ENCODE measurements at places on chromosomes 5 and 9.
A peak's percentile ranks its signal among the peaks of the same experiment; 100 is the strongest.

DNA sequence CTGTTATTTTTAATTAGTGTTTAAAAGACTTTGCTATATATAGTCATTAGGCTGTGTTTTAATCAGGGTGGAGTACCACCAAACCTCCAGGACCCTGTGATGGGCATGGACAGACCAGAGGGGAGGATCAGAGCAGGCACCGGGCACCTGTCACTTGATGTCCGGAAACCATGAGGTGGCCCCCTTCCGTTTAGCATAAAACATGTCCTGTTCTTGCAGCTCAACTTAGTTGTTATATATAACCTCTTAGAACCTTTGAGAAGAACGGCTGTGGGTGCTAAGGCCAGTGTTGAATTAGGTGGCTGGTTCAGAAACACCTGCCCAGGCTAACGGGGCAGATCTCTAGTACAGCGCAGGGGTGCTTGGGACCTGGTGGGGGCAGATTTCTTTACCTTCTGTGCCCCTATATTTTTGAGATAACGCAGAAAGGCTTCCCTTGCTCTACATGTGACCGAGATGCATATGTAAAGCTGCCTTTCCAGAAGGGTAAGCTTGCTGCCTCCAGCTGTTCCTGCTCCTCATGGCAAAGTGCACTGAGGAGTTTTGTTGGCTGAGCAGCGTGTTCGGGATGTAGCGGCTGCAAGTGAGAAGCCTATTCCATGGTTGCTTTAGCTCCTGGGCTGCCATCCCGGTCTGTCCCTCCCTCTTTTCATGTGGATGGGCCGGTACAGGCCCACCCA is 255.5 kb downstream of the FANCC start:
- no peak for DNase-seq

DNA sequence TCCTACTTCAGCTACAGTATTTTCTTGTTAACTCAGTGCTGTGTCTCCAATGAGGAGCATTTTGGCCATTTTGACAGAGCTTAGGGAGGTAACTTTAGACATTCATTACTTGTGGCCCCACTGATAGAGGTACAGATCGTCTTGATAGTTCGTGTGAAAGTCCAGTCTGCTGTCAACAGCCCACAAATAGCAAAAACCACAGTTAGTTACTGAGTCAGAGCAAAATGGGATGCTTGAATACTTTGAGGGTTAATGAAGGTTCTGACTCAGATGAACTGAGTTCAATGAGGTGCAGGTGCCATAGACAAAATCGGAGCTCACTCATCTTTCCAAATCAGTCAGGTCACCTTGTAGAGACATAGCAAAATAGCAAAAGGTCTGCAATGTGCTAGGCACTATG is 163.1 kb upstream of the TLE4 start:
- no peak for DNase-seq

DNA sequence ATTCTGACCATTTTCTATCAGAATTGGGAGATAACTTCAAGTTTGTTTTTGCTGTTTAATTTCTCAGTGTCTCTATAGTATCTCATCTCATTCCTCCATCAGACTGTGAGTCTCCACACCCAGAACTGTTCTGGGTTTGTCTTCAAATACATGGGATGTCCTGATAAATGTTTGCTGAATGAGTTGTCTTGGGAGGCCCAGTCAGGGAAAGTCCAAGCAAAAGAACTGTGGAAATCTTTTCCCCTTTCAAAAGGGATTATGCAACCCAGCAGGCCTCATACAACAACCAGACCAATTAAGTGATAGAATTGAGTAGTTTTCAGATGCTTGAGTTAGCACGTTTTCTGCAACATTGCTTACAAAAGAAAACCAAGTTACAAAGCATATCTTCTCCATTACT is 324.4 kb downstream of the BRINP1 start:
- no peak for DNase-seq

DNA sequence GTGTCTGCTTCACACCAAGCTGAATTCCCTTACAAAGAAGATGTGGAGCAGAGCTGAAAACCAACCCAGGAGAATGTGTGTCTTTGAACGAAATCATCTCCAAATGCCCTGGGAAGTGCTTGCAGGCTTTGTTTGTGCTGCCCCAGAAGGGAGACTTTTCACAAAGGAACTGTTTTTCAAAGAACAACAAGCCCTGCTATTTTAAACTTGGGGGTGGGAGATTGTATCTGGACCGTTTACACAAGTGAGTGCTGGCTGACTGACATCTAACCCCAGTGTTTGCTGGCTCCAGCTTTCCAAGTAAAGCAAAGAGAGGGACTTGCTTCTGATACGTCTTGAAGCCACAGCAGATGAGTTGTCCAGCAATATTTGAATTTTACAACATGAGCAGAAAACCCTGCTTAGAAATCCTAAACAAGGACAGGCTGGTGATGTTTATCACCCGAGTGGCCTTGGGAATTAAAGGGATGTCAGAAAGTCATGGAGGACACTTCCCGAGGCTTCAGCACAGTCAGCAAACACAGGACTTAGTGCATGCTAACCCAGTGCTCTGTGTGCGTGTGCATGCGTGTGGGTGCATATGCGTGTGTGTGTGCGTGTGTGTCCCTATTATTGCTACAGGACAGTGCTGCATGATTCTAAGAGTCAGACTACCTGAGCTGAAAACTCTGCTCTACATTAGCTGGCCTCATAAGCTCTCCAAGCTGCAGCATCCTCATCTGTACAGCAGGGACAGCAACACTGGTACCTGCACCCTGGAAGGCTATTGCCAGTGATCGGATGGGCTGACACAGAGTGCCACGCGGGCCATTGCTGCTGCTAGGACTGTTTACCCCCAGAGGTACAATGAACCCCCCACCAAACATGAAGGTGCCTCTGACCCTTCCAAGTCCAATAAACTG is 1.4 kb downstream of the ADAMTS12 start:
- no peak for DNase-seq

DNA sequence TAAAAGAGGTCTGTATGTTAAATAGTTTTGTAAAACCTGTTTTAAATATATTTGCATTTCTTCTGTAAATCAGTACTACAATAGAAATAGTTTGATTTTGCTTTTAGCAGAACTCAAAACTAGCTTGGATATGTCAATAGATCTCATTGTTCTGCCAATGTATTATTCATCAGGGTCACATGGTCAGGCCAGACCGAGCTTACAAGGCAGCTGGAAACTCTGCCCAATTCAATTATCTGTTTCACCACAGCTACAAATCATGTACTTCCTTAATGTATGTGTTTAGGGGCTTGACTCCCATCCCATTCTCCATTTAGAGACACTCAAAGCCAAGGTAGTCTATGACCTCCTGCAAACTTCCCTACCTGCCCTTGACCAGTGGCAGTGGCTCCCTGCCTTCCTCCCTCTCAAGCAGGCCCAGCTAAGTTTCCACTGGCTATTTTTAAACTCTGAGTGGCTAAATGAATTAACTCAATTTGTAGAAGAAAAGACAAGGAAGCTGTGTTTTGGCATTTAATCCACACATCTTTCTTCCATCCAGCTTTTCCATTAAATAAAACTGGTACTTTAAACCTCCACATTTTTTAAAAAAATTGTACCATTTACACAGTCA is 46.4 kb upstream of the SELENOP start:
- DNase-seq, result no peak

DNA sequence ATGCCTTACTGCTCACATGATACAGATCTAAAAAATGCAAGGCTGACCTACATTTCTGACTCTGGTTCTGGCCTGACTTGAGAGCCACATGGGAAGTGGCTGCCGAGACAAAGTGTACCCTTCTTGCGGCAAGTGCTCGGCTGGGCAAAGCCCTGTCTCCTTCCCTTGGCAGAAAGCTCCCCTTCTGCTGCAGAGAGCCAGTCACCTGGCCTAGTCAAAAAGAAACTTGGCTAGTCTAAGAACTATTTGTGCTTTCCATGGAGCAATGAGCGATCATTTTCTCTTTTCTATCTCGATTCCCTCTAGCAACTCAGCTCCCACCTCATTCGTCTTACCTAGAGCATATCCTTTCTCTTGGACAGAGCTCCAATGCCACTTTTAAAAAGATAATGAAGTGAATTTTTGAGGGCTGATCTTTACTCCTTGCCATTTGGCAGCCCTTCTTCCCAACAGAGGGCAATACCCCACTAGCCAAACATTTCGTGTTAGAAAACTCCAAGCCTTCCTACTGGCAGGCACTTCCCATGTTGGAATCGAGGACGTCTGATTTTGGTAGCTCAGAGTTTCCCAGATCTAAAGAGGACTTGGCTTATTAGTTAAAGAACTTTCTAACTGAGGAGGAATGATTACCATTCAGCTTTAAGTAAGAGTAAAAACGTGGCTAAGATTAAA is 108.1 kb upstream of the PRRC1 start:
- DNase-seq, result no peak

DNA sequence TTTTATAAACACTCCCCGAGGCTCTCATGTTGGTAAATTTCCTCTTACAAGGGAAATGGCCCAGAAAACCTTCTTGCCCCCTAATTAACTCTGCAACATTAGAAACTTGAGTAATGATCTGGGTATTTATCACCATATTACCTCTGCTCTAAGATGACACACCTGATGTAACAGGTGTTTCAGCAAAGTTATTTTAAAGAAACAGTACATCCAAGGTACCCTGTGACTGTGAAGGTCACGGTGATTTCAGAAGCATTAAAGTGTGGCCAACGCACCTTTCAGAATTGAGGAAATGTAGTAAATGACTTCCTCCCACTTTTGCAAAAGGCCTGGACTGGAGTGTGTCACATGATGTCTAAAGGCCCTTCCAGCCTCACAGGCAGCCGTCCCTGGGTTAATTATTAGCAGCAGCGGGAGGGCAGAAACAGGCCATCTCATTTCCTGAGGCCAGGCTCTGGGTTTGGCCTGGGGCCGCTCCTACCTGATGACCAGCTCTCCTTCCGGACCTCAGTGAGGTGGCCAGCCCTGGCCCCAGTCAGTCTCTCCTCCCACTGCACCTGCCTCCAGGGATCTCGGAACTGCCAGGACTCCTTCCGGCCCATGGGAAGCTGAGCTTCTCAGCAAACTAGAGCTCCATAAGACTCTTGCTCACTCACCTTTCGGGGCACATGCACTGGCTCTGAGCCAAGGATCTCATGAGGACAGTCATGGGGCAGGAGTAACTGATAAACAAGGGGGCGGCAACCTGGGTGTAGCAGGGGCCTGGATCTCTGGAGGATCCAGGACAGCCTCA is 20.7 kb downstream of the PTPN3 start:
- DNase-seq, result no peak

GRCh38 chr9:69546265-69546664 is 125.9 kb downstream of the APBA1 start:
- no peak for DNase-seq

DNA sequence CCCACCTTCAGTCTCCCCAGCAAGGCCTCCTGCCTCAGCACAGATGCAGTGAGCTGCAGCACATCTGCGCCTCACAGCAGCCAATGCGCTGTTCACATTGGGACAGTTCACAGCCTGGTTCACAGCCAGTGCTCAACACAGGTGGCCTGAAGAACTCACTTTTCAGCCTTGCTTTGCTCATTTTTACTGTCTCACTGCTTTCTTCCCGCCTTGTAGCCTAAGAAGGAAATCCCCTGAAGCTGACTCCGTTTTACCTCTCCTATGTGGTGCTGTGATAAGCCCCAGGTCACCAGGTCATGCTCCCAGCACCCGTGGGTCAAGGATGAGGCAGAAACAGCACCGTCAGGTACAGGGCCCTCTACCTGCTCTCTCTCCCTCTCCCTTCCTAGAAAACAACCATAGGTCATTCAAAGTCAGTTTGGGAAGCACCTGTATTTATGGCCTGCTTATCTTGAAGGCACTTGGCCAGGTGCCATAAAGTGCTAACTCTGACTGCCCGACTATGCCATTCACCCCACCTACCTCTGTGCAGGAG is 1.1 kb downstream of the GCNT4 start:
- DNase-seq, result peak; percentile 12

GRCh38 chr5:150235500-150235854 is 45.6 kb downstream of the SLC6A7 start:
- no peak for DNase-seq

DNA sequence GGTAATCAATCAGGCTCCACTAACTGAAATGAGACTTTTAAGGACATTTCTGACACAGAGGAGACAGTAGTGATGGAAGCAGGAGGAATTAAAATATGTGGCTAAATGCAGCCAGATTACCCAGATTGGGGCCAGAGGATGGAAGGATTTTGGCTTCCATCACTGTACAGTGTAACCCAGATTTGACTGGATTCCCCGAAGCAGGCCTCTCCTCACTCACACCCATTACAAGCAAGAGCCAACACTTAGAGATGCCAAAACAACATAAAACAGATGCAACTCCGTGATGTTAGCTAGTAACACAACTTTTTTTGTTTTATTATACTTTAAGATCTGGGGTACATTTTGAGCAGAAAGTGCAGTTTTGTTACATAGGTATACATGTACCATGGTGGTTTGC is 17.6 kb downstream of the TEK start:
- DNase-seq, result no peak

- DNase-seq, result no peak
These were observed 201.7 kb upstream of the ZNF618 start for GRCh38 chr9:113674436-113674835.

GRCh38 chr9:89497978-89498851 is at the start of gene SEMA4D:
Gene SEMA4D (minus strand): TSS chr9:89498113. CDS start chr9:89405456, 92,657 bp downstream.
- DNase-seq, result peak; percentile 76

- no peak for DNase-seq
These were observed 14.6 kb downstream of the URM1 start for GRCh38 chr9:128385496-128386460.

DNA sequence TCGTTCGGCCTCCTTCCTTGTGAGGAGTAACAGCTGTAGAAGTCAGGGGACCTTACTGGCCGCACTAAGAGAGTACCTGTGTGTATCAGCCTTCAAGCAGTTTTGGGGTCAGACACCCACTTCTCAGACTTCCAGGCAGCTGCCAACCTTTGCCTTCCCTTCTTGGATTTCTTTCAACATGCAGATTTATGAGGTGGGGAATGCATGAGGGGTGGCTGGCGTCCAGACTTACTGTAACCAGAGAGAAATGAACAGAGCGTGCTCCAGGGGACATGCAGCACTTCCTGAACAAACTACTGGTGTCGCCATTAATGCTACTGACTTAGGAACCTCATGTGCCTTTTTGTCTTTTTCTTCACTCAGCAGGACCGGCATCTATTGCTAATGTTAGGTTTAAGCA is 46.7 kb downstream of the INSYN2B start:
- DNase-seq, result no peak

DNA sequence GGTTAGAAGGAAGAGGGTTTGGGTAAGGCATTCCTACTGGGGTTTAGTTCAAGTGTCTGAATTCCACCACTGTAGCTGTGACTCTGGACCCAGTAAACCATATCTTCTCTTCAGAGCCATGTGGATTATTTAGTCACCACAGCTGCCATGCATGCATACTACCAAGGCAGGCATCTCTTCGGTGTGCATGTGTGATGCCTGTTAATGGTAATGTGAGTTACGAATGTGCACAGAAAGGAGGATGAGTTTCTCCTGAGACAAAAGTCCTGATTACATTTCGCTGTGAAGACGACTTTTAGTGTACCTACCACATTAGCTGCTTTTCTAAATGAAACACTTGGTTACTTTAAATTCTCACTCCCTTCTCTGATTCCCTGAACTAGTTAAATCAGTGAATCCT is 9.3 kb downstream of the PBX3 start:
- no peak for DNase-seq
